ENCODE measurements at places on chromosomes 6 and 20.

DNA sequence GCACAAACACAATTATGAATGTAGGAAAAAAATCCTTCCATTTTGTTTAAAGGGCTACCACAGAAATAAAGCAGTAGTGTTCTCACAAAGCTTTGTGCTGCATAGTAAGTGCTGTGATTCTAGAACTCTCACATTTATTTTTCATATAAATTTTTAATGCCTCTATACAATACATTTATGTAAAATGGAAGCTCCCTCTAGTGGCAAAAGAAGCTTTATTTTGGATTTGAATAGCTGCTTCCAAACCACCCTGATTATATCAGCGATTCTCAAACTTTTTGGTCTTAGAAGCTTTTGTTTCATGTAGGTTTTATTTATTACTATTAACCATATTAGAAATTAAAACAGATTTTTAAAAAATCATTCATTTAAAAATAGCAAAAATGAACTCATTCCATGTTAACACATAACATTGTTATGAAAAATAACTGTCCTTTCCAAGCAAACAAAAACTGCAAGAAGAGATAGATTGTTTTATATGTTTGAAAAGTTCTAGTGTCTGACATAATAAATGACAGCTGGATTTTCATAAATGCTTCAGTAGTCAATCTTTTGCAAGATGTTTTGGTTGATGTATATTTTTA is 38.4 kb downstream of the HS3ST5 start:
- DNase-seq = peak; percentile 50

DNA sequence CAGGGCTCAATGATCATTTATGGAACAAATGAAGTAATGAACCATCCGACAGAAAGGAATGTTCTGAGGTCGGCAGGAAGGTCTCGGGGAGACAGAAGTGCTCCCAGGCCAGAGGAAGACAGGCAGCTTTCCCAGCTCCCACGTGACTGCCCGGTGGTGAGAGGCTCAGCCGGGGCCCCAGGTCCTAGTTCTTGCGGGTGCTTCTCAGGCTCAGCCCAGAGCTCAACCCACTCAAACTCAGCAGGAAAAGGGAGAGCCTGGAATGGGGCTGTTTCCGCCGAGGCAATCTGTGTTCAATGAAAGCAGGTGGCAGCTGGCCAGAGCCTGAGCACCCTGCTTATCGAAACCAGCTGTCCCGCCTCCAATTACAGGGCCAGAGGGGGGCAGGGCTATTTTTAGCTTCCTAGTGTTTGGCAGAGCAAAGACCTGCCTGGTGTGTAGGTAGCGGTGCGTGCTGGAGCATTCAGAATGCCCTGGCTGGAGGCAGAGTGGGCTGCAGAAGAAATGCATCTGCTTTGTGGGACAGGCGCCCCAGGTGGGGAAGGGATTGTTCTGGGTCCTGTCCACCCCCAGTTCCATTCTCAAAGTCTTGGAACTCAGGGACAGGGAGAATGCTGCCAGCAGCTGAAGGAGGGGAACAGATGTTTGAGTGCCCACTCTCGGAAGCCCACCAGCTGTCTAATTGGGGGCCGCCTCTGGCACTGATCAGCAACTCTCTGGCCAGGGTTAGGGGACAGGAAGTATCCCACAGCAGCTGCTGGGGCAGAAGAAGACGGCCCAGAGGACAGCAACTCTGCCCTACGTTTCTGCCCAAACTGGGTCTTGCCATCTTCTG is 145.1 kb downstream of the PREX1 start:
- DNase-seq = peak; percentile 79

DNA sequence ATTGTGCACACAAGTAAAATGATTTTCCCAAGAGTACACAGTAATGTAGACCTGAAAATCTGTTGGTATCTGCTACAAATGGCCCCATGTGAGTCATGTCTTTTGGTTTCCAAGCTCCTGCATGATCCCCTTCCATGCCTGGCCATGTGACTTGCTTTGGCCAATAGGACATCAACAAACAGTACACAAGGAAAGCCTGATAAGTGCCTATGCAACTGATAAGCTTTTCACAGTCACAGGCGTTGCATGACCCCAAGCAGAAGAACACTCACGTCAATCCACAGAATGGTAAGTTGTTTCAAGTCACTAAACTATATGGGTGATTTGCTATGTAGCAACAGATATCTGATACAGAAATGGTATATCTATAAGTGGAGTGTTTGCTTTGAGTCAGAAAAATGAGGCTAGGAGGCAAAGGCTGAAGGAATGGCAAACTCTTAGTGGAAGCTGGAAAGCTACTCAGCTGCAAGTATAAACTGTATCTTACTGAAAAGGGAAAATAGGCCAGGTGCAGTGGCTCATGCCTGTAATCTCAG is 160.1 kb upstream of the BEND3 start:
- DNase-seq = no peak

- DNase-seq = no peak
Observed at GRCh38 chr20:36941401-36941835, 10.1 kb downstream of the SAMHD1 start.

DNA sequence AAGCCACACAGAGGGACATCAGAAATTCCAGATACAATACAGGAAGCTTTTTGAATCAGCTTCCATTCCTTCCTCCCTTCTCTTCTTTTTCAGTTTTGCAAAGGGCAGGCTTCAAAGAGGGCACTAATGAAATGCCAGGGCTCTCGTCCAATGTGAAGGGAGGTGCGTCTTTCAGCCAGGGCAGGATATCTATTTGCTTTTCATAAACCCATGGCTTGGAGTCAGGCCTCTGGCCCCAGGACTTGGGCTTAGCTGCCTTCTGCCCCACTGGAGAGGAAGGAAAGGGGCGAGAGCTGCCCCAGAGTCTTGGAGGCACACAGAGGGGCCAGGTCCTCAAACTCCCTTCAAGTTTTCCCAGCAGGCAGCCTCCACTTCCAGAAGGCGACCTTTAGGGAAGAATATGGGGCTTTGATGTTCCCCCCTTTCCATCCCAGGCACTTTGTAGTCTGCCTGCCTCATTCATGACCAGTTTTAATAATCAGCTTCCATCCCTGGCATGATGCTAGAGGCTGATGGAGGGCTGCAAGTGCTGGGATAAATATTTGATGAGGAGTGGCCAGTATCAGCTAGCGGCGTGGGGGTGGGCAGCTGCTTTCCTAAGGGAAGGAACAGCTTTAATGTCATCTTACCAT is 234.8 kb downstream of the NRN1 start:
- DNase-seq = no peak

Data from GM23338 (cell line).